AG09319 (cell line): ENCODE measurements at places on chromosomes 1 and 21.

- no peak for DNase-seq
Observed at GRCh38 chr1:230966358-230966873, 12.2 kb downstream of the TTC13 start.

GRCh38 chr1:64328193-64328592 is 124.8 kb downstream of the UBE2U start:
- DNase-seq, result no peak

DNA sequence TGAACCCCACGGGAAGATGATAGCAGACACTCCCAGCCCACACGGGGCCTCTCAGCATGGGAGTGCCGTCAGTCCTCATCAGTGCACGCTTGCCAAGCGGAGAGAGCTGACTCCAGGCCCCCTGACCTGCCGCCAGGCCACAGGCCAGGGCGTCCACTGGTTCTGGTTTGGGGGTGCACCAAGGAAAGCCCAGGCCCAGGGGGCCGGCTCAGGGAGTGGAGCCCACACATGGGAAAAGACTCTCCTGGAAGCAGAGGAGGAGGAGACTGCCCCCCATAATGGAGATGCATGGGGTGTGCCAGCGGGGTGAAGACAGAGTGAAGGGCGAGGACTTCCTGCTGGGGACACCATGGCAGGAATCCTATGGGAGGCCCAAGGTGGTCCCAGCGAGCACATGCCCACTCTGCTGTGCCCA is 6.4 kb downstream of the TRIM11 start:
- no peak for DNase-seq

DNA sequence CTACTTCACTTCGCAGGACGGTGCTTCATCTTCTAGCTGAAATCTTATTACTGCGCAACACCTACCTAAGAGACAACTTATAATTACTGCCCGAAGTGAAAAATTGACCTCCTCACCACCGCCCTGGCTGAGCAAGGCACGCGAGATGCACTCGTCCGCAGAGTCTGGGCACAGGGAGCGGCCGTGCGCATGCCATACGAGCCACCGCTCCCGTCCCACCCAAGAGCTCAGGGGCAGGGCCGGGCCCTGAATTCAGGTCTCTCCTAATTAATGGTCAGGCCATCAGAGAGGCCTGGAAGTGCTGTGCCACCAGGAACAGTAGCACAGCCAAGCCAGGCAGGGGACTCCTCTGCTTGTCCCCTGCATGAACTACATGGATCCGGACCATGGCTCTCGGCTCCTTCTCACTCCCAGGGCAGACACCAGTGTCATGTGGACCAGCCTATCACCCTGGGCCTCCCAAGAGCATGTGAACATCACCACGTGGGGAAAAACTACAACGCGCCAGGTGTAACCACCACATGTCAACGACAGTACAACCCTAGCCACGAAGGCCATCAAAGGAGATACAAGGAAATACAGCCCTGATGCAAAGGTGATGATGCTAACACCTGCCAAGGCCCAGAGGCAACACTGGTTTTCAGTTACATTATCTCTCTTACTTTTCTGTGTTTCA is 11.5 kb downstream of the RIPK4 start:
- DNase-seq, result no peak

DNA sequence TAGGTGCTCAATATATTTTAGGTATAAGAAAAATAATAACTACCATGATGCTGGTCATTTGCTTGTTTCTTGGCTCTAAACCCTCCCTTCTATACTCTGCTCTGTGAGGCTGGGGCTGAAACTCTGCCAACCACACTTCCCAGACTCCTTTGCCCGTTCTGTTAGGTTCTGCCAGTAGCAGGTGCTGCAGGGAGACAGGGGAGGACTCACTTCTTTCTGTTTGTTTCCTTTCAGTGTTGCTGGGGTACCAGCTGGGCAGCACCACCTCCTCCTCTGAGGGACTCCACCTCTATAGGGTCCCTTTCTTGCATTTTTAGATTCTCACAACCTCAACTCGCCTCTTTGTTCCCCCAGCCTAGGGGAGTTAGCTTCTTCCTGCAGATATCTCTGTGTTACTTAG is 17.0 kb upstream of the SH2D2A start:
- DNase-seq, result no peak
